B cell (primary cell): ENCODE measurements at places on chromosomes 1 and 21. TPM values are rescaled to one million over a fixed set of nuclear protein-coding genes. Genes with fewer than 3 reads are reported as not detected.

SPATA45 gene
- 0.64 TPM in 1 of 2 replicates, not detected in the other for total RNA-seq

PRAMEF9 gene
- not detected in 2 replicates for total RNA-seq

ZBED6 gene
- total RNA-seq: 39.7 and 40.0 TPM in 2 replicates

CNR2 gene
- total RNA-seq: 45.6 and 47.4 TPM in 2 replicates

LIPI gene
- total RNA-seq: not detected in 2 replicates

AHCYL1 gene
- total RNA-seq: 51.4 and 58.7 TPM in 2 replicates

MATN1 gene
- 1.7 and 3.2 TPM in 2 replicates for total RNA-seq

PDC gene
- not detected in 2 replicates for total RNA-seq

PPFIA4 gene
- 0.62 and 0.75 TPM in 2 replicates for total RNA-seq

USH2A gene
- not detected in 2 replicates for total RNA-seq

SFN gene
- 0.34 and 0.46 TPM in 2 replicates for total RNA-seq

FAM72B gene
- total RNA-seq: 0.61 and 0.62 TPM in 2 replicates

C1orf167 gene
- total RNA-seq: not detected in 2 replicates

NLRP3 gene
- total RNA-seq: 1.00 and 1.4 TPM in 2 replicates

FNDC5 gene
- 0.75 and 0.76 TPM in 2 replicates for total RNA-seq

CD1C gene
- total RNA-seq: 6.6 and 7.4 TPM in 2 replicates

OPTC gene
- not detected in 2 replicates for total RNA-seq

ZNF436 gene
- total RNA-seq: 9.4 and 10.1 TPM in 2 replicates

SLC45A1 gene
- 0.54 and 0.61 TPM in 2 replicates for total RNA-seq

ZNF496 gene
- total RNA-seq: 22.6 and 23.1 TPM in 2 replicates

DDR2 gene
- total RNA-seq: 0.12 TPM in 2 replicates

STIL gene
- 1.6 and 1.8 TPM in 2 replicates for total RNA-seq

RGS21 gene
- not detected in 2 replicates for total RNA-seq

MGST3 gene
- 41.7 and 46.0 TPM in 2 replicates for total RNA-seq

DCDC2B gene
- not detected in 2 replicates for total RNA-seq

JAM2 gene
- total RNA-seq: 0.94 and 1.3 TPM in 2 replicates

ROR1 gene
- total RNA-seq: 16.0 and 16.3 TPM in 2 replicates

SYPL2 gene
- total RNA-seq: not detected in 2 replicates

RUNX3 gene
- total RNA-seq: 116 and 127 TPM in 2 replicates

EPHA10 gene
- total RNA-seq: 0.39 and 0.61 TPM in 2 replicates

HES2 gene
- total RNA-seq: not detected in 2 replicates

MIXL1 gene
- total RNA-seq: 0.68 and 1.7 TPM in 2 replicates

KRTAP19-3 gene
- not detected in 2 replicates for total RNA-seq

PRAMEF27 gene
- total RNA-seq: not detected in 2 replicates
